ENCODE measurements at places on chromosomes 1 and 21.

DNA sequence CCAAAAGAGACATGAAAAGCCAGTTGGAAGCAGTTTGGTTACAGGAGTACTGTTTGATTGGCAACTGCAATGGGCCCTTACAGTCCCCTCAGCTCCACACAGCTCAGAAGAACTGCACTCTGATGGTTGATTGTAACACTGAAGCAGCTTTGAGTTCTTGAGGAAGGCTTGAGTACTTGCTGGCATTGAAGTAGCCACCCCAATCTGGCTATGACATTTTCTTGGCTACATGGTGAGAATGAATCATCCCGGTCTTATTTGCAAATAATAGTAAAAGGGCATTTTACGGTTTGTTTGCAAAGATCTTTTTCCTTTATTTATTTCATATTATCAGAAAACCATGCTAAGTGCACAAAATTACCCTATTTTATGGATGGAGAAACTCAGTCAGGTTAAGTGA is 159.7 kb upstream of the BEND5 start:
- DNase-seq, result no peak

DNA sequence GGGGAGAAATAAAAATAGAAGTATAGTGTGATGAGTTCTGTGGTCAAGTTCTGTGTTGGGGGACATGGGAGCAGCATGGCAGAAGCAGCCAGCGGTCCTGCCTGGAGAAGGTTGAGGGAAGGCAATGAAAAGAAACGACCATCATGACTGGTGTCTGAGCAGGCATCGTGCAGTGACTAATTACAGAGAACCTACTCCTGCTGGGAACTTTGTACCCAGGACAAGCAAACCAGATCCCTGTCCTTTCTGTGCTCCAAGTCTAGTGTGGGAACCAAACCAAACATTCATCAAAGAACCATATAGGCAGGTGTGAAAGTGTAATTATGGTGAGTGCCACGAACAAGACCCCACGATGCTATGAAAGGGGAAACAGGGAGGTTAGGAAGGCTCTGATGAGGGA is 25.8 kb downstream of the KIAA0040 start:
- DNase-seq, result no peak

DNA sequence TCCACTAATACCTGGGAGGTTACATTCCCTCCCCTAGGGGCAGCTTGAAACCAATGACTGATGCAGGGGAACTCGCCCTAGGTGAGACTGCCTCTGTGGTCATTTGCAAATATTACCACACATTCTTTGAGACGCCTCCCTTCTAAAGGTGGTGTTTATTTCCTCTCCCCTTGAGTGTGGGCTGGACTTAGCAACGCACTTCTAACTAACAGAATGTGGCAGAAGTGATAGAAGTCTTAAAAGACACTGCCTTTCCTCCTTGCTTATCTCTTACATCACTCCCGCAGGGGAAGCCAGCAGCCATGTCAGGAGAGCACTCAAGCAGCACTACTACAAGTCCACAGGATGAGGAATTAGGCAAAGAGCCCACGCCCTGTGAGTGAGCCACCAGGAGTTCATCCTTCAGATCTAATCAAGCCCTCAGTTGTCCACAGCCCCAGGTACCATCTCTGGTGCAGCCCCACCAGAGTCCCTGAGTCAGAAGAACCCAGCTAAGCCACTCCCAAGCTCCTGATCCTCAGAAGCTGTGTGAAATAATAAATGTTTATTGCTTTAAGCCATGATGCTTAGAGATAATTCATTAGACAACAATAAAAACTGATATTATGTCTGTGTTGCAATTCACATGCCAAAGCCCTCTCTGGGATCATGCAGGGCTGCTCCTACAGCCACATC is 14.8 kb upstream of the MATN1 start:
- DNase-seq, result no peak

- no peak for DNase-seq
Measured at GRCh38 chr1:3271866-3272265, 182.6 kb upstream of the ARHGEF16 start.

- no peak for DNase-seq
Measured at GRCh38 chr1:6262555-6263420, 1.9 kb upstream of the GPR153 start.
